ENCODE measurements at places on chromosomes 13 and 19. TPM values are rescaled to one million over a fixed set of nuclear protein-coding genes. Genes with fewer than 3 reads are reported as not detected.

VMAC gene
- 4.3 TPM for polyA plus RNA-seq

RFXAP gene
- 9.5 TPM for polyA plus RNA-seq

CLIP3 gene
- 15.5 TPM for polyA plus RNA-seq

KLK14 gene
- 0.34 TPM for polyA plus RNA-seq

DNA sequence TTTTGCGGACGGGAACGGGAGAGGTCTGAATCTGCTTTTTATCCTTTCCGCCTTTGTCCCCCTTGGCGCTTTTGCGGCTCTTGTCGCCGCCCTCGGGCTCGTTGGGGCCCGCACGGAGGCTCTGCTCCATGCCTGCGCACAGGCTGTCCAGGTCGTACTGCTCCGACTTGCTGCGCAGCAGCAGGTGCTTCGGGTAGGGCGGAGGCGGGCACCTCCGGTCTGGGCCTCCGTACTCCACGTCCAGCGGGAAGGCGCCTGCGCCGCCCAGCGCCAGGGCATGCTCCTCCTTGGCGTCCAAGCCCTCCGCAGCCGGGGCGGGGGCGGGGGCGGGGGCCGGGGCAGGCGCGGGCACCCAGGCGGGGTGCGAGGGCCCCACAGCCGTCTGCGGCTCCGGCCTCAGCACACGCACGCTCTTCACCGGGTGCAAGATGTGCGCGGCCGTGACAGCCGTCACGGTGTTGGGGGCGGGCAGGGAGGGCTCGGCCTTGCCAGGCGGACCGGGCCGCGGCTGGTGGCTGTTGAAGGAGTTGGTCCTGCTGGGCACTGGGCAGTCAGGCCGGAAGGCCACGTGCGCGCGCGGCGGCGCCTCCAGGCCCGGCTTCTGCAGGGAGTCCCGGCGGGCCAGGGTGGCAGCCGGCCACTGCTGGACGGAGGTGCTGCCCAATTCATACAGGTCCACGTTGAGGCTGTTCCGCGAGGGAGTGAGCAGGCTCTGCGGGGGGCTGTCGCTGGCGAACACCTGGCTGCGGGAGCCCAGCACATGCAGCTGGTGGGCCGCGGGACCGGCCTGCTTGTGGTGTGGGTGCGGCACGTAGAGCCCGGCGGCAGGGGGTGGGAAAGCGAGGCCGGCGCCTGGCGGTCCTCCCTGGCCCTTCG, 73.1 kb downstream of the LATS2 start:
- no peak for DNase-seq
